MM.1S (cell line): ENCODE measurements at places on chromosomes 1 and 21.

DNA sequence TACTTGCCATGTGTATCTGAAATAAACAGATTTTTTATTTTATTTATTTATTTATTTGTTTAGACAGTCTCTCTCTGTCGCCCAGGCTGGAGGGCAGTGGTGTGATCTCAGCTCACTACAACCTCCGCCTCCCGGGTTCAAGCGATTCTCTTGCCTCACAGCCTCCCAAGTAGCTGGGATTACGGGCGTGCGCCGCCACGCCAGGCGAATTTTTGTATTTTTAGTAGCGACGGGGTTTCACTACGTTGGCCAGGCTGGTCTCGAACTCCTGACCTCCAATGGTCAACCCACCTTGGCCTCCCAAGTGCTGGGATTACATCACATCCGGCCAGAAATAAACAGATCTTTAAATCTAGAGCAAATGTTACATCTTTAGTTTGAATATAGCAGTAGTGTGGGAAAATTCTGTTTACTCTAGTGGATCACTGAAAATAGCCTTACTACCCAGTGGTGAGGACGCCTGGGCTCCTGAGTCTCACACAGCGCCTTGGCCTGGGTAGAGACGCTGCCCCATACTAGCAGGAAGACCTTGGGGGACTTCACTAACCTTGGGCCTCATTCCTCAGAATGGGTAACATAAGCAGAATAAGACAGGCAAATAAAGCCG, 709 bp downstream of the GART start:
- DNase-seq, result peak; percentile 62

- DNase-seq, result no peak
Measured at GRCh38 chr1:35838693-35839245, 31.0 kb downstream of the AGO4 start.

GRCh38 chr1:65992831-65993271, 200.2 kb downstream of the PDE4B start:
- no peak for DNase-seq

DNA sequence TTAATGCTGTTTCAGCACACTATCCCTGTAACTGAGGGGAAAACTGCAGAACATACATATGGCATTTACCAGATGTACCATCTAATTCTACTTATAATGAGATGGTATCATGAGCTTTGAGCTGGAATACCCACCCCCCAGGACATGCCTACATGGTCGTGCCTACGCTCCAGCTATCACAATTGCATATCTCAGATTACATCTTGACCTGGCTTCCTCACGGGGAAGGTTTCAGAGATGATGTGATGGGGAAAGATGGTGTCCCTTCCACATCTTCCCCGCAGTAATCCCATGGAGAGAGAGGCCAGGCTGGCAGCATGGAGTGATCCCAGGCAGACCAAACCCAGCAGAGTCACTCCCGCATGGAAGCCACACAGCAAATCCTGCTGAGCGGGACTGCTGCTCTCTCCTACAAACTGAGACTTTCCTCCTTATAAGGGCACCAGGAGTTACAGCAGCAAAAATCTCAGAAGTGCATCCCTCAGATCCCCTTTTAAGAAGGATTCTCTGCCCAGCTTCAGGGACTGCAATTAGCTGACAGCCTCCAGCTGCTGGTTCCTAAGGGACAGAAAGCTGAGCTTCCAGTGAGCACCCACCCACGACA, 67.1 kb downstream of the KCNH1 start:
- DNase-seq, result no peak
